GM10248 (cell line): ENCODE measurements at places on chromosomes 1 and 21.

DNA sequence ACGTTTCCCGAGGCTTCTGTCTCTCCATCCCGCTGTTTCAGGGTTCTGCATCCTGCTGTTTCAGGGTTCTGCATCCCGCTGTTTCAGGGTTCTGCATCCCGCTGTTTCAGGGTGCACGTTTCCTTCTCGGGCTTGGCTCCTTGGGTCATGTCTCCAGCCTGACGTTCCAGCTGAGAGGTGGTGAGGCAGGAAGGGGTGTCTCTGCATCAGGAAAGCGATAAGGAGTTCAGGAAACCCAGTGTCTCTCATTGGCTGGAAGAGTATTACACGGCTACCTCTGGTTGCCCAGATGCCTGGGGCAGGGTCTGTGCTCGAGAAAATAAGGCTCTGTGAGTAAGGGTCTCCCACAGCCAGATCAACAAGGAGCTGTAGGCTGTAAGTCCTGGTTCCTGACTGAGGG, 21.1 kb downstream of the ADARB1 start:
- no peak for DNase-seq

DNA sequence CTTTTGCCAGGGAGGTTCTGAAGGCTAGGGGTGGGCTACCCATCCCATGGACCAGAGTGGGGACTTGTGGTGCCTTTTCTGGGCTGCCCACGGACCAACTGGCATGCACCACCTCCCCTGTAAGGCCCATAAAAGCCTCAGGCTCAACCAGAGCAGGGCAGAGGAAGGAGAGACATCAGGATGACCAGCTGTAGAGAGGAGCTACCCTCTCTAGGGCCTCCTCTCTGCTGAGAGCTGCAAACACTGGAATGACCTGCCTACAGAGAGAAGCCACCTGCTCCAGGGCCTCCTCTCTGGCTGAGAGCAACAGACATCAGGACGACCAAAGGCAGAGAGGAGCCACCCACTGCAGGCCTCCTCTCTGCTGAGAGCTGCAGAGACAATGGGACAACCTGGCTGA, 140.9 kb downstream of the EIF4G3 start:
- DNase-seq, result no peak

GRCh38 chr21:38861056-38861455, 55.3 kb downstream of the ETS2 start:
- DNase-seq, result no peak

DNA sequence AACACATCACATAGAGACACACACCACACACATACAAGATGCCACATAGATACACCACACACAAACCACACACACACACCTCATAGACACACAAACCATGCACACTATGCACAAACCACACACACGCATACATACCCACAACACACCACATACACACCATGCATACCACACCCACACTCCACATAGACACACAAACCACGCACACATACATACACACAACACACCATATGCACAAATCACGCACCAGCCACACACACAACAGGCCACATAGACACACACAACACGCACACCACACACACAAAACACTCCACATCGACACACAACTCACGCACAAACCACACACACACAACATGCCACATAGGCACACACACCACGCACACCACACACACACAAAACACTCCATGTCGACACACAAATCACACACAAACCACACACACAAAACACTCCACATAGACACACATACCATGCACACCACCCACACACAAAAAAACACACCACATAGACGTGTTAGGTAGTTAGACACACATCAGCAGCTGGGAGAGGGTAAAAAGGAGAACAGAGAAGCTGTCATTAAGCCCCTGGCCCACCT, 49.5 kb upstream of the SLC19A1 start:
- no peak for DNase-seq

- DNase-seq, result no peak
These were observed 1.6 kb downstream of the TCEA3 start for GRCh38 chr1:23422941-23423340.

- DNase-seq, result no peak
These were observed 59.3 kb downstream of the GPR88 start for GRCh38 chr1:100597061-100597741.
